ENCODE measurements at places on chromosomes 1 and 21.

GRCh38 chr1:109910963-109911798 is 532 bp downstream of the CSF1 start:
- DNase-seq, result peak; percentile 7

DNA sequence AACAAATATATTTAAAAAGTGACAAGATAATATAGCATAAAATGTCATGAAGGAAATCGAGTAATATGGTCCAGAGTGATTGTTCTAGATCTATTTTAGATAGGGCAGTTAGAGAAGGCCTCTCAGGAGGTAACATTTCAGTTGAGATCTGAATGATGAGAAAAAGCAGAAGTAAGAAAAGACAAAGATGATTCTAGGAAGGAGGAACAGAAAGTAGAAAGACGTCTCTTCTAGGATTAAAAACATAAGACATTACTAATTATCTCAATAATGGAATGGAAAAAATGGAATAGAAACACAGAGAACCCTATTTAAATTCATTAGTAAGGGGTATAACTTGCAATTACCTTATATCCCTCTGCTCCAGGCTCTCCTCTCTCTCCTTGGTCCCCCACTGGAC is 130.0 kb upstream of the ZNHIT6 start:
- no peak for DNase-seq

- DNase-seq, result no peak
Observed at GRCh38 chr1:65196926-65197325, 48.9 kb downstream of the AK4 start.

DNA sequence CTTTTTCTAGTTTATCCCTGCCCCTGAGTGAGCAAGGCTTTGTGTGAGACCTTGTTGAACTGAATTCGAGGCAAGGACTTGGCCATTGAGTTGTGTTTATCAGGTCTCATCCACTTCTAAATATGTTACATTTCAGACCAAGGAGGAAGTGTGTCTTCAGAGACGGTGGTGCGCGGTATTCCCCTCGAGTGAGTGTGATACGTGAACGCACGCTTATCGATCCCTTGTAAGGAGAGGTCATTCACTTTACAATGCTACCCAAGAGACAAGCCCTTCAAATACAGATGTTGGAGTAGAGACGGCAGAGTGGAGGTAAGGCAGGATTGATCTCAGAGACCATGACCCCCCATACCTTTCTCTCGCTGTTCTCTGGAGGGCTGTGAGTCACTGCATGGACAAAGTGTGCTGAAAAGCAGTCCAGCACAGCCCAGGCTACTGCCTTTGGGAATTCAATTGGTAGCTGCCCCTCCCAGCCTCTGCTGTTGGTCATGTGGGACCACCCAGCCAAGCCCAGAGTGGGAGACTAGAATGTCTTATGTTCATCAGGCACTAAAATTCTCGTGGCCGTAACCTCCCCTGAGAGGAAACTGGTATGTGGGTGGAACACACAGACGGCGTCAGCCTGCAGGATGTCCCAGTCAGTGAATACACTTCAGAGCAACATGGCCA is 16.3 kb upstream of the MTARC1 start:
- DNase-seq, result no peak

- no peak for DNase-seq
Observed at GRCh38 chr1:35554266-35555211, 2.7 kb downstream of the KIAA0319L start.

DNA sequence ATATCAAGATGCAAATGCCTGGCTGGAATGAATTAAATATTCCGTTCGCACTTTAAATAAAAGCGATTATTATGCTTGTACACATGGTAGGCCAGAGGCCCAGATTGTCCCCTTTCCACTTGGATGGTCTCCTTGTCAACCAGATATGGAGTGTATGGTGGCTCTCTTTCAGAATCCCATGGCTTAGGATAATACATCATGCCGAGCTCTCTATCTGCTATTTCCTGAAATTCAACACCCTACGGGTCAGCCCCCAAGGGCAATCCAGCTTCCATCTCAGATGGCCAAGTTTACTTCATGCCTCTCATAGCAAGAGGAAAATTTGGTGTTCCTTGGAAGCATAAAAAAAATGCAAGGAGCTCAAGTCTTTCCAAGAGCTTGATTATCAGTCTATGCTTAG is 25.4 kb upstream of the FMO1 start:
- DNase-seq, result no peak

DNA sequence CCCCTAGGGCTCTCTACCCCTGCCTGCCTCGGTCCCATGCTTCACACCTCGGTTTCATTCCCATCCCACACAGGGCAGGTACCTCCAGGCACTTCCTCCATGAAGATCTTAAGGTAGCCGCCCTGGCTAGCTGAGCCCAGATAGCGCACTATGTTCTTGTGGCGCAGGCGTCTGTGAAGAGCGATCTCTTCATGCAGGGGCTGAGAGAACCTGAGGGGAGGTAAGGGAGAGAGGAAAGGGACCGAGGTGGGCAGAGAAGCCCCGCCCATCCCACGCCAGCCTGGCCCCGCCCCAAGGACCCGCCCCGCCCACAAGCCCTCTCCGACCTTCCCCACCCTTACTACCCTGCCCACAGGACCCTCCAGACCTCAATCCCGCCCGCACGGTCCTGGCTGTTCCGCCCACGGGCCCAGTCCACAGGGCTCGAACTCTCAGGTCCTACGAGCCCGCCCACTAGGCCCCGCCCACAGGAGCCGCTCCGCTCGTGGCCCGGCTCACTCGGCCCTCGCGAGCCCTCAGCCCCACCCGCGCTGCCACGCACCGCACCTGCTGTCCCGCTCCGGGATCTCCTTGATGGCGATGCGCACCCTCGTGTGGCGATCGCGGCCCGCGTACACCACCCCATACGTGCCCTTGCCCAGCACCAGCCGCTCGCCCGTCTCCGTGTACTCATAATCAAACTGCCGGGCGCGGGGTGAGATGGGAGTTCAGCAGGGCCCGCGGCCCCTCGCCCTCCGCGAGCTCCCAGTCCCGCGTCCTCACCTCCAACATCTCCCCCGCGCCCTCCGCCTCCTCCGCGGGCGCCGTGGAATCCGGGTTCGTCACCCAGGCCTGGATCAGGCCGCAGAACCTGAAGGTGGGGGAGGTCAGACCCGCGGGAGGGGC is 6.4 kb downstream of the MAP3K6 start:
- peak; percentile 32 for DNase-seq

- no peak for DNase-seq
Observed at GRCh38 chr21:38327984-38328383, 71.2 kb downstream of the KCNJ15 start.

- DNase-seq, result no peak
Observed at GRCh38 chr21:24727803-24728440, 879.4 kb downstream of the MRPL39 start.

DNA sequence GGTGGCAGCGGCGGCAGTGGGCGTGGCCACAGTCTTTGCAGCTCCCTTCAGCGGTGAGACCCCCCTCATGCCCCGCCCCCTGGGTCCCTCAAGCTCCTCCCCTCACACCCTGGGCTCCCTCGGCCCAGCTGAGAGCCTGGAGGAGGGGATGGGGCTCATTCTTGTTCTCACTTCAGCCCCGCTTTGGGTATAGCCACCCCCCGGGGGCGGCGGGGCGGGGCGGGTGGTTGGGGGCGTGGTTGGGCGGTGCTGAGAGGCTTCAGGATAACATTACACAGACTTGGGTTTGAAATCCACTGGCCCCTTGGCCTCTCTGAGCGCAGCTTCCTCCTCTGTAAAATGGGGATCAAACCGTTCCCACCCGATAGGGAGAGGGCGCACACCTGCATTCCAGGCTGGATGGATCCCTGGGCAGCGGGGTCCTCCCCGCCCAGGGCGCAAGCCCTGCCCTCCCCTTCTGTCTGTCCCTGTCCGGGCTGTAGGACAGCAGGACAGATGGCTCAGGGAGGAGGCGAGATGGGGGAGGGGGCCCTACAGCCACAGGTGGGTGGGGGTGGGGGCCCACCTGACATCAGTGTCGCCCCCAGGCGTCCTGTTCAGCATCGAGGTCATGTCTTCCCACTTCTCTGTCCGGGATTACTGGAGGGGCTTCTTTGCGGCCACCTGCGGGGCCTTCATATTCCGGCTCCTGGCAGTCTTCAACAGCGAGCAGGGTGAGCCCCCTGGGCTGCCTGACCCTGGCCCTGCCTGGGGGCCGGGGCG is 5.1 kb downstream of the CLCNKA start:
- DNase-seq, result peak; percentile 12

DNA sequence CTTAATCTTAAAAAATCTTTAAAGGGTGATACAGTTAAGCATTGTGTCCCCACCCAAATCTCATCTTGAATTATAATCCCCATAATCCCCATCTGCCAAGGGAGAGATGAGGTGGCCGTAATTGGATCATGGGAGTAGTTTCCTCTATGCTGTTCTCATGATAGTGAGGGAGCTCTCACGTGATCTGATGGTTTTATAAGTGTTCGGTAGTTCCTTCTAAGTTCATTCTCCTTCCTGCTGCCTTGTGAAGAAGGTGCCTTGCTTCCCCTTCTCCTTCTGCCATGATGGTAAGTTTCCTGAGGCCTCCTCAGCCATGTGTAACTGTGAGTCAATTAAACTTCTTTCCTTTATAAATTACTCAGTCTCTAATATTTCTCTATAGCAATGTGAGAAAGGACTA is 10.7 kb downstream of the DHRS3 start:
- no peak for DNase-seq

- DNase-seq, result no peak
Observed at GRCh38 chr1:161910604-161911003, 113.1 kb downstream of the OLFML2B start.

DNA sequence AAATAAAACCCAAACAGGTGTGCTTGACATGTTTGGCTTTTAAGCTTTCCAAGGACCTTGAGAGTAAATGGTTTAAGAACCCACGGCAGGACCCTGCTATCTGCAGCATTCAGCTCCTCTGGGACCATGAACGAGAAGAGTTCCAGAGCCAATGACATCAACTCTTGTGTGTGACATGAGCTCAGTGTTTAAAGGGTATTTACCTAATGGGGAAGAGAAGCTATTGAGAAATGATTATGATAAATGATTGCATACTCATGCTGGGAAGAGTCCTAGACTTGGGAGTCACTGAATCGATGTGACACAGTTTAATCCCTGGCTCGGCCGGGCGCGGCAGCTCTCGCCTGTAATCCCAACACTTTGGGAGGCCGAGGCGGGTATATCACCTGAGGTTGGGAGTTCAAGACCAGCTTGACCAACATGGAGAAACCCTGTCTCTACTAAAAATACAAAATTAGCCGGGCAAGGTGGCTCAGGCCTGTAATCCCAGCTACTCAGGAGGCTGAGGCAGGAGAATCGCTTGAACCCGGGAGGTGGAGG is 55.4 kb downstream of the KANK4 start:
- DNase-seq, result no peak

DNA sequence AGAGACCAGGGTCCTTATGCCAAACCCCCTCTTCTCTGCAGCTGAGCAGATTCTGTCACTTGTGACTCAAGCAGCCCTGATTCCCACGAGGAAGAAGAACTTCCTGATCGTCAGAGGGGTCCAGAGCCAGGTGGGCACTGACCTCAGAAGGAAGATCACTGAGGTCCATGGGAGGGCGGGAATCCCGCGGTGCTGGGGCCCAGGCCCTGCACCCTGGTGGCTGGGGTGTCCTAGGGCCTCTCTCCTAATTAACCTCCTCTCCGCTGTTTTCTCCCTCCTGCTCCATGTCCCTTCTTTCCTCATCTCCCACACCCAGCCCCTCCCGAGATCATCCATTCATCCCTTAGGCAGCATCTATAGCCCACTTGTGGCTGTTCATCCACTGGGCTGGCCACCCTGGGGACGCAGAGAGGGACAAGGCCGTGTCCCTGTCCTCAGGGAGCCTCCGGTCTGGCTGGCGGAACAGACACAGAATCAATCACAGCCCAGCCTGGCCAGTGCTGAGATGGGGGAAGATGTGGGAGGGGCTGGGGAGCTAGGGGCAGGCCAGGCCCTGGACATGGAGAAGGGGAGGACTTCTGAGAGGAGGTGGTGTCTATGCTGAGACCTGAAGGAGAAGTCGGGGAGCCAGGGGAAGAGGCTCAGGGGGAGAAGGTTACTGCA is 638.3 kb downstream of the MATN1 start:
- no peak for DNase-seq

- no peak for DNase-seq
Observed at GRCh38 chr1:106072909-106073600, 983.4 kb upstream of the PRMT6 start.

DNA sequence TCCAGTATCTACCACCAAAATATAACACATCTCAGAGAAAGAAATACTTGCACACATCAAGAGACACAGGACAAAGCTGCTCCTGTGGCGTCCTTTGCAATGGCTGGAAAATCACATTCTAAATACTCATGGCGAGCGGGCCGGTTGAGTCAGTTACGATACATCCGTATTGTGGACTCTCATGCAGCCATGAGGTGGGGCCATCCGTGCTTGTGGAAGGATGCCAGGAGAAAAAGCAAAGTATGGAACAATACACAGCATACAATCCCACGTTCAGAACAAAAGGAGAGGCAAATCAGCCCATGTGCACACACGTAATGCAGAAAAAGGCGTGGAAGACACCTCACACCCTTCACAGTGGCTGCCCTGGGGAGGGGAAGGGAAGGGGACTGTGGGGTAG is 13.1 kb downstream of the ATP13A2 start:
- no peak for DNase-seq

GRCh38 chr1:11678442-11678841 is 2.5 kb downstream of the MAD2L2 start:
- DNase-seq, result no peak

- DNase-seq, result no peak
Observed at GRCh38 chr21:14589855-14590563, 43.9 kb upstream of the SAMSN1 start.

GRCh38 chr1:14545422-14546025 is 53.0 kb upstream of the KAZN start:
- no peak for DNase-seq

DNA sequence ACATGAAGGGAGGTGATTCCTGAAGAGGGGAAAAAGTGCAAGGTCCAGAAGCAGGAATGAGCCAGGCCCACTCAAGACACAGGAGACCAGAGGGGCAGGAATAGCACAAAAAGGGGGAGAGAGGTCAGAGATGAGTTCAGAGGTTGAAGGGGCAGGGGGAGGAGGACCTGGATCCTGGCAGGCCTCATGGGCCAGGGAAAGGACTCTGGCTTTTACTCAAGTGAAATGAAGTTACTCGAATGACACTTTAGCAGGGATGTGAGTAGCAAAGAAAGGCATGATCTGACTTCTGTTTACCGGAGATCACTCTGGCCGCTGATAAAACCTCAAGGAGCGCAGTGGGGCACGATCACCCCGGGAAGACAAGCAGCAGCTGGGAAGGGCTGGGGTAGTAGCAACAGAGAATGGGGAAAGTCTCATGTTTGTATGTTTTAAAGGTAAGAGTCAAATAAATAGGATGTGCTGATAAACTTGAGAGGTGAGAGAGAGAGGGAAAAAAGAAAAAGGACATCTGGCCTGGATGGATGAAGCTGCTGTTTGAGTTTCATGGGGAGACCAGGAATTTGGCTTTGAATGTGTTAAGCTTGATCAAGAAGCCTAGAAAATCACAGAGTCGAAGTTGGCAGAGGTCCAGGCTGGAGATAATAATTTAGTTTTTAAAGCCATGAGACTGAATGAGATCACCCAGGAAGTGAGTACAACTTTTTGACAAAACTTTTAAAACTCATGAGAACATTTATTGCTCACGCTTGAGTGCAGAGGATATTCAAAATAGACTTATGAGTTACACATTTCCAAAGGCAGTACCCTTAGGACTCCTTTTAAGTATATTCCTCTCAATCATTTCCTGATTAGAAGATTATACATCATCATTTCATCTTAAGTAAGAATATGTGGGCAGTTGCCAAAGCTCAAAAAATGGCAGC is 156.0 kb downstream of the RERE start:
- no peak for DNase-seq

Measured in CD8-positive, alpha-beta memory T cell (primary cell).